ENCODE measurements at places on chromosomes 6 and 20. TPM values are rescaled to one million over a fixed set of nuclear protein-coding genes. Genes with fewer than 3 reads are reported as not detected.

GRCh38 chr20:64254571-64255360 is 782 bp upstream of the PCMTD2 start:
- H3K4me3 ChIP-seq, result peak overlapping the region; percentile 73
- DNase-seq, result no peak
- no peaks in the 10 kb centered on the region for H3K36me3 ChIP-seq
- H3K27me3 ChIP-seq, result peaks cover 2% of the 10 kb centered on the region
- H3K27ac ChIP-seq, result peak overlapping the region; percentile 34
- peaks cover 9% of the 10 kb centered on the region for H3K4me1 ChIP-seq

DNA sequence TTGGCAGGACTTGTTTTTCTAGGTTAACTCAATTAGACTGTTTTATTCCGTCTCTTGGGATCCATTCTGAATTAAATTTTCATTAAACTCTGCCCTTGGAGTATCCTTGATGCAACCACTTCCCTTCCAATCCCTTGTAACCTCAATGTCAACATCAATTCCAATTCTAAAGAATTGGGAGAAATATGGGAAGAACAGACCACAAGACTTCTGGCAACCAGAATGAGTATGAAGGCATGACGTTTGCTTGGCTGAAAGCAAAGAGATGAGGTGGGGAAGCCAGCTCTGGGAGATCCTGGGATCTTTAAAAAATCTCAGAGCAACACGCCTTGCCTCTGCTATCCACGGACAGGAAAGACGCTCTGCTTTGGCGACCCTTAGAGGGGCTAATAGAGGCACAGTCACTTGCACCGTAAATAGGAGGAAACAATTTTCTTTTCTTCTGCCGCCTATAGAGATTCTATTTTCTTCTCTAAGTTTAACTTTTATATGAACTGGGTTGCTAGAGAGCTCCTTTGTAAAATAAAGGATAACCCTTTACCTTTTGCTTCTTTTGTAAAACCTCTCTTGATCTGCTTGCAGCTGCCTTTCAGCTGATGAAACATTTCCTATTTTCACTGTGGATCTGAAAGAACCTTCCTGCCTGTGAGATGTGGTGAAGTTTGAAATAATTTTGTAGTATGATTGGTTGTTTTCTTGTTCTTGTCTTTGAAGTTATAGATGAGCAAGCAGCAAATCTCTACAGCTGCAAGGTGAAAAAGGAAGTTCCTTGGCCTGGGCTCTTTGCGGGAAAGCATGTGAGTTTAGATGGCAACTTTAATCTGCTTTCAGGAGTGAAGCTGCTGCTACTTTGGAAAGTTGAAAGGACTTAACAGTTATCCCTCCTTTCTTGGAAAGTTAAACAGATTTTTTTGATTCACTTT is at the start of gene ASIP:
Gene ASIP, plus strand, starts transcription at position 731 of the 923 bp plus-strand sequence. CDS start 18,952 bp downstream, outside the sequence.
- H3K36me3 ChIP-seq, result no peaks in the 10 kb centered on the region
- no peak within 1 kb of the TSS for H3K27ac ChIP-seq
- no peaks in the 10 kb centered on the region for H3K4me1 ChIP-seq
- peaks cover 26% of the 10 kb centered on the region for H3K27me3 ChIP-seq
- no peak for DNase-seq

DNA sequence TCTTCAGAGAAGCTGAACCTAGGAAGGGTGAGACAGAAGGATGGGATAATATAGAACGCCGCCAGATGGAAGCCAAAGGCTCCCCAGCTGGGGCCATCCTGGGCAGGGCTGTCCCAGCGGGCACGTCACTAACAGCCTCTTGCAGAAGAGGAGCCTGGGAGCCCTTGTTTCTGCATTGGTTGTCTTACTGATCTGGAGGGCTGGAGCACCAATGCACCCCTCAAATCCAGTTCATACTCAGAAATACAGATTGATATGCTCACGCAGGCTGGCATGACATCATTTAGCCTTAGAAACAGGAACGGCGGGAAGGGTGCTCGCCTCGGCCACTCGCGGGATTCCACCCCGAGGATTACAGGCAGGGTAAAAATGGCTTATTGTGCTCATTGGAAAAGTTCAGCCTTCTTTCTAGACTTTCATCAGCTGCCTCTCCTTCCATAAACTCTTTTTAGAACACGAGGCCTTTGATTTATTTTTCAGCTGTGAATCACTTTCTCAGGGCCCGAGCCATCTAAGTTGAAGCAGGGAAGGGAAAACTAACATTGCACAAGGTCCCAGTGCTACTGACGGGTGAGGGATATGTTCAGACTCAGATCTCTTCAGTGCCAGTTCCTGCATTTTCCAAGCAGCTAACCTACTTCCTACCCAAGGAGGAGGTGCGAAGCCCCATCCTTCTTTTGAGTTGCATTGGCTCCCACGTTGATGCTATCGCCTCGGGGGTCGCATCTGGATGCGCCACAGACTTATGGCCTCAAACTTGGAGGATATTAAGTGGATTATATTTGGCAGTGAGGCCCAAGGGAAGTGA is 82.3 kb downstream of the GMPR start:
- DNase-seq, result no peak
- H3K27ac ChIP-seq, result peak overlapping the region; percentile 35
- H3K36me3 ChIP-seq, result no peaks in the 10 kb centered on the region
- H3K4me1 ChIP-seq, result peaks cover 42% of the 10 kb centered on the region
- H3K4me3 ChIP-seq, result peak overlapping the region; percentile 43

- no peak overlapping the region for H3K27ac ChIP-seq
- no peak overlapping the region for H3K4me3 ChIP-seq
- no peak for DNase-seq
- H3K27me3 ChIP-seq, result peaks cover 57% of the 10 kb centered on the region
- H3K4me1 ChIP-seq, result no peaks in the 10 kb centered on the region
Observed at GRCh38 chr20:2535711-2536559, 438 bp upstream of the TMC2 start.

- H3K27ac ChIP-seq, result no peak overlapping the region
- H3K27me3 ChIP-seq, result no peaks in the 10 kb centered on the region
- peaks cover 4% of the 10 kb centered on the region for H3K36me3 ChIP-seq
- no peak for DNase-seq
- H3K4me3 ChIP-seq, result no peak overlapping the region
Observed at GRCh38 chr20:34403908-34404307, 40.8 kb downstream of the ITCH start.

DNA sequence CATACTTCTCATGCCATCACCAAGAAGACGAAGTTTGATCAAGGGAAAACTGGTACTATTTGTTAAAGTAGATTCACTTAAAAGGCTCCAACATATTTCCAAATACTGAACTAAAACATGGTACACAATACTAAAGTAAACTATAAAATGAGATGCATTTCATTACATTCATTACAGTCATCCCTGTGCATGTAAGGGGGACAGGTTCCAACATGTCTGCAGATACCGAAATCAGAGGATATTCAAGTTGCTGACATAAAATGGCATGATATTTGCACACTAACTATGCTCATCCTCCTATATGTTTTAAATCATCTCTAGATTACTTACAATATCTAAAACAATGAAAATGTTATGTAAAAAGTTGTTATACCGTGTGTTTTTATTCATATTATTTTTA is 893.9 kb upstream of the MANEA start:
- H3K4me1 ChIP-seq, result peaks cover 4% of the 10 kb centered on the region
- no peak overlapping the region for H3K27ac ChIP-seq
- no peaks in the 10 kb centered on the region for H3K27me3 ChIP-seq
- no peaks in the 10 kb centered on the region for H3K36me3 ChIP-seq

- no peak overlapping the region for H3K4me3 ChIP-seq
- DNase-seq, result no peak
- no peak overlapping the region for H3K27ac ChIP-seq
- H3K4me1 ChIP-seq, result no peaks in the 10 kb centered on the region
Observed at GRCh38 chr20:8291873-8292272, 159.8 kb downstream of the PLCB1 start.

- peaks cover 6% of the 10 kb centered on the region for H3K4me1 ChIP-seq
- DNase-seq, result no peak
- H3K27ac ChIP-seq, result peak overlapping the region; percentile 17
- H3K27me3 ChIP-seq, result no peaks in the 10 kb centered on the region
- peak overlapping the region; percentile 85 for H3K4me3 ChIP-seq
- no peaks in the 10 kb centered on the region for H3K36me3 ChIP-seq
Observed at GRCh38 chr20:2840967-2841531, 504 bp downstream of the VPS16 start.

DNA sequence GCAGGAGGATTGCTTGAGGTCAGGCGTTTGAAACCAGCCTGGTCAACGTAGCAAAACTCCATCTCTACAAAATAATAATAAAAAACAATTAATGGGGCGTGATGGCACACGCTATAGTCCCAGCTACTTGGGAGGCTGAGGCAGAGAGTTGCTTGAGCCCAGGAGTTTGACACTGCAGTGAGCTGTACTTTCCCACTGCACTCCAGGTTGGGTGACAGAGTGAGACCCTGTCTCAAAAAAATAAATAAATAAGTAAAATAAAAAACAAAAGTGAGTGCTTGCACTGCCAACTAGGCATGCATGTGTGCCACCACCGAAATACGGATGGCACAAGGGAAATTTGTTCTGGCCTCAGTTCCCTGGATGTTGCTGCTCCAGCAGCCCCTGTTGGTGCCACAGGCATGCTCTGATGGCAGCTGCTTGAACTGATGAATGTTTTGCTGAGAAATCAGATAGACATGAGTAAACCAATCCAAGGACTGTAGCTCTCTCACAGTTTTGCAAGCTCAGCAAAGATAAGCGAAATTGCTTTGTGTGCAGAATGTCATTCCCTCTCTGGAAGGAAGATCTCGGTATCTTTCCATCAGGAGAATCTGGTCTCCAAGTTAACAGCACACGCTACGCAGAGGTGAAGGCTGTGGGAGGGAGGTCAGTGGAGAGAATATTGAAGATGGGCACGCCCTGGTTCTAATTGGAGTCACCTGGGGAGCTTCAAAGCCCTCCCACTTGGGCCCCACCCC is 188.0 kb upstream of the SLC24A3 start:
- H3K36me3 ChIP-seq, result no peaks in the 10 kb centered on the region
- no peaks in the 10 kb centered on the region for H3K27me3 ChIP-seq
- H3K27ac ChIP-seq, result no peak overlapping the region
- no peaks in the 10 kb centered on the region for H3K4me1 ChIP-seq
- no peak for DNase-seq

Gene PPP1R16B
- polyA plus RNA-seq, result not detected

Gene DZANK1
- polyA plus RNA-seq, result 1.7 TPM

Gene JPH2
- 2.5 TPM for polyA plus RNA-seq

Data from keratinocyte (primary cell).